ENCODE measurements at places on chromosomes 1 and 21.
A peak's percentile ranks its signal among the peaks of the same experiment; 100 is the strongest.

- no peak for DNase-seq
Observed at GRCh38 chr21:27047283-27047657, 80.4 kb upstream of the ADAMTS5 start.

GRCh38 chr21:38075833-38076587 is 159.8 kb upstream of the KCNJ6 start:
- no peak for DNase-seq

DNA sequence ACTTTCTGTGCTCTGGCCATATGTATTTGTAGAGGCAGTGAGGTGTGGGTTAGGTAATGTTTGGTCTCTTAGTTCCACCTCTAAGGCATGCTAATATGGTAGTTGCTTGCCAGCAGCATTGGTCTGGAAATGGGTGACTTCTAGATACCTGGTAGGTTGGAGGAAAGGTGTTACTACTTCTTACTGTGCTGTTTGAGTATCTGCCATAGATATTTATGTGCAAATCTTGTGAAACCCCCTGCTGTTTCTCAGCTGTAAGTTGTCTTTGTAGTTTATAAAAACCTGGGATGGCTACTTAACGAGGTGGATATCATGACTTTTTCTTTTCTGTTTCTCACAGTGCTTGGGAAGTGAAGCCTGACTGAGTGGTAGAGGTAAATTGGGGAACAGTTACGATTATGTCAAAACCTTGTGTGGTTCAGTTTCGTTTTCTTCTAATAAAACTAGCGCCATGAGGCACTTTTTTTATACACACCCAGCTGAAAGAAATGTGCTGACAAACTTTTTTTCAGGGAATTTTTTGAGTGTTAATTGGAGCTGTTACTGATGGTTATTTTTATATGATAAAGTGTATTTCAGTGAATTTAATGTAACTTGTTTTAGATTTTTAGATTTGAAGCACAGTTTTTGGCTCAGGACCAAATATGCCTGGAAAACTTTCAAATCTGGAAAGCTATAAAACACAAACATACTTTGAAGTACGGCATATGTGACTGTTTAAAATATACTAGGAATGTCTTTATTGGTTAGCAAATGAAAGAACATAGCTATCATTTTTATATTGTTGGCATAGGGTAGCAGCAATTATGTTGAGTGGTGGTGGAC is 42.1 kb downstream of the CAMSAP2 start:
- DNase-seq, result no peak

GRCh38 chr21:36709030-36709867 is 10.3 kb downstream of the SIM2 start:
- DNase-seq, result peak; percentile 84

DNA sequence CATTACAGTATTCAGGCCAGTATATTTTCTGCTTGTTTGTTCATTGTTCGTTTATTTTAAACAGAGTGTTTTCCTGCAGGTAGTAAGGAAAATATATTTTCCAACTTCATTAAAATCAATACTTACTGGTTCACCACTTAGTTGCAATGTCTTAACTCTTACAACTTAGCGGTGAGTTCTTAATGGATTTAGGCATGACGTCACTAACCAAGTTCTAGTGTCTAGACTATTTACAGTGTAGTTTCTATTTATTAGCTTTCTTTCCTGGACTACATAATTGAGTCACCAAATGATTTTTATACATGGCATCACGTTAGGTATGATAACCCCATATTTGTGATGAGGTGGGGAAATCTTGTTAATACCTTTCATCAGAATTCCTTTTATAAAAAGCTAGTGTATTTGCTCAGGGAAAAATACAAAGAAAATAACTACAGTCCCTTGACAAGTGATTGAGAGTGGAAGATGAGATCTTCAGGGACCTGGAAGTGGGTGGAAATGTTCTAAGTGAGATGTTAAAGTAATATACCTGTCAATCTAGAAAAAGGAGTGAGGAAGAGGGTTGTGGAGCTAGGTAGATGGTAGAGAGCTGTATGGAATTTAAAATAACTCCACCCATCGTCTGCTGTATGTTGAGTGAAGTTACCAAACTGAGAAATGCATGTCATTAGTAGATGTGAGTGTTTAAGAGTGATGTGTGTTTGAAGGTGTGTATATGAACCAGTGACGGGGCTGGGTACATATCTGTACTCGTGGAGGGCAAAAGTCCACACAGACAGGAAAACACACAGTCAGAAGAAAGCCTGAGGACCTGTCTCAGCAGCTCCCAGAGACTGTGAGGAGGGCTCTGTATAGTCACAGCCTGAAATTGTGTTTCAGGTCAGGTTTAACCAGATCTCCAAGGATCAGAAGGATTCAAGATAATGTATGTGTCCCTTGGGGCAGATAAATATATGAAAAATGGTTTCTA is 197.6 kb upstream of the ADAMTS5 start:
- no peak for DNase-seq

GRCh38 chr1:4650481-4650880 is 3.9 kb upstream of the AJAP1 start:
- no peak for DNase-seq

DNA sequence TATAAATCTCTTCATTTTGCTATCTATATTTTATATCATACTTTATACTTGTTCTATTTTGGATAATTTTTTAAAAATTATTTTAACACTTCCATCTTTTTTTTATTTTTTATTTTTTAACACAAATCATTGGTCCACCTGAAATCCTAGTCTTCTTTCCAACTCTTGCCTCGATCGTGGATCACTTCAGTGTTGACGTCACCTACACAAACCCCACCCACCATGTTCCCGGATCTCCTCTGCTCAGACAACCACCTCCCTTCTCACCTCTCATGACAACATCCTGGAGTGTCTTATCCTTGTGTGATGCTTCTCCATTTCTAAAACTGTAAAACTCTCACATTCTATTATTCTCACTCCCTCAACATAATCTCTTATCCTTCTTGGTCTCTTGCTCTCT is 34.1 kb upstream of the BTG3 start:
- DNase-seq, result no peak

DNA sequence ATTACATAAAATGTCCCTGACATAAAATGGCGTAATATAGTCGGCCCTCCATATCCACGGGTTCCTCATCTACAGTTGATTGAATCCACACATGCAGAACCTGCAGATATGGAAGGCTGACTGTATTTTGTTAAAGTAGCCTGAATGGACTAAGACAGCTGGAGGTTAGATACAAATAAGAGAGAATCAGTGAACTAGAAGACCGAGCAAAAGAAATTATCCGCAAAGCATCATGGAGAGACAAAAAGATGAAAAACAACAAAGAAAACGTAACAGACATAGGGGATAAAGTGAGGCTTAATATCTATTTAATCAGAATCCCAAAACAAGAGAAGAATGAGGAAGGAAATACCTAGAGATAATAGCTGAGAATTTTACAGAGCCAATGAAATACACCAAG is 20.3 kb downstream of the LTN1 start:
- no peak for DNase-seq

DNA sequence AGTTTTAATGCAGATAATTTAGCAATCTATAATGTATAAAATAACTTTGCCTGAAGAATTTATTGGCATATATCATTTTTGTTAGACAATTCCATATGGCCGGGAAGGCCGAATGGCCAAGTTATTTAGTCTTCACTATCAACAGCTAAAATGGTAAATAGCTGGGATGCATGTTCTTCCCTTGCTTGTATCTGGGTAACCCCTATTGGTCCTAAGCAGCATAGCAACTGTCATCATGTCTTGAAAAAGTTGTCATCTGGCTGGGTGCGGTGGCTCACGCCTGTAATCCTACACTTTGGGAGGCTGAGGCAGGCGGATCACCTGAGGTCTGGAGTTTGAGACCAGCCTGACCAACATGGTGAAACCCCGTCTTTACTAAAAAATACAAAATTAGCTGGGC is 340.0 kb upstream of the DPYD start:
- DNase-seq, result no peak

- no peak for DNase-seq
Observed at GRCh38 chr1:44822981-44823451, 14.7 kb downstream of the BTBD19 start.

- DNase-seq, result no peak
Observed at GRCh38 chr21:33059380-33059841, 10.5 kb upstream of the OLIG1 start.

GRCh38 chr1:118099686-118100085 is 85.3 kb downstream of the SPAG17 start:
- DNase-seq, result no peak

- no peak for DNase-seq
Observed at GRCh38 chr1:107449326-107449725, 308.5 kb downstream of the NTNG1 start.

- no peak for DNase-seq
Observed at GRCh38 chr1:78483903-78484302, 6.9 kb upstream of the PTGFR start.

GRCh38 chr1:245276445-245276844 is 121.7 kb downstream of the KIF26B start:
- no peak for DNase-seq

- no peak for DNase-seq
Observed at GRCh38 chr1:55816456-55817426, 601.6 kb upstream of the USP24 start.

DNA sequence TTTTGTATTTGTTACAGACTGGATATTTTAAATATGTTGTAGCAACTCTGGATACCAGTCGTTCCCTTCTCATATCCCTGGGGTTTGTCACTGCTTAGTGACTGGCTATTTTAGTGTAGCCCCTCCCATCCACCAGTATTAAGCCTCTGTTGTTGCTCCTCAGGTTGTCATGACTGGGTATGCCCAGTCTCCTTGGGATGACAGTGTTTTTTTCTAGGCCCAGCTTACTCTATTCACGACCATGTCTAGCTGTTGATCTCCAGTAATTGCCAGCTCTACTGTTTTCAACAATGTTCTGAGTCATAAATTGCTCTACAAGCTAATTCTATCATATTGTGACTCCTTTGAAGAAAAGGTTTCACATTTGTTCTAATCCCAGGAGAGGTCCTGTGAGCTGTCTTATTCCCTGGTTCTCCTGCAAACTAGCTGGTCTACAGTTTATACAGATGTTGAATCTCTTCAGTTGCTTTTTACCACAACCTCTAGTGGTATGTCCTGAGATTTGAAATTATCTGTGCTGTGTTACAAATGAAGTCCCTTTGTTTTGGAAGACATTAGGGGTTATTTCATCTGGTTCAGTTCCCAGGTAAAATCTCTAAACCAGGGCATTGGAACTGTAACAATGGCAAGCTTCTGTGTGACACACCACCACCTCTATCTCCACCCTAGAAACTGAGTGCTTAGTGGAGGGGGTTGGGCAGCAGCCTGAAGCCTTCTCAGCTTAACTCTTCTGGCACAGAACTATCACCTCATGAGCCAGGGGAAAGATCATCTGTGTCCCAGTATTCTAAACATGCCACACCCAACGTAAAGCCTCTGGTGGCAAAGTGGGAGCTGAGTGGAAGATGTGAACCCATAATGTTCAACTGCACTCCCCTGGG is 124.6 kb downstream of the TRIM33 start:
- no peak for DNase-seq

DNA sequence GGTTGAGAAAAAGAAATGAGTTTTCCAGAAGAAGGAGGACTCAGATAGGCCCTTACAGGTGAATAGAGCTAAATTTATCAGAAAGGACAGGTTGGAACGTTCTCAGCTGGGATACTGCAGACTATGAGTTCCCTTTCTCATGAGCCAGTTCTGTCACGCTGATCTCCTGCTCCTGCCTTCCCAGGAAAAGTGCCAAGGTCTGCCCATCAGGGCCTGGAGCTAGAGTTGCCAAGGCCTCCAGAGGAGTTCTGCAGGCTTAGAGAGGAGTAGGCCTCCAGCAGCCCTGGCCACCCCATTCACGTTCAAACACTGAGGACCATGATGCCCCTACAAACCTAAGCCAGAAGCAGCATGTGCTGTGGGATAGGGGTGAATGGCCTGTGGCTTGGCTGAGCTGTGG is 126.8 kb upstream of the TNR start:
- no peak for DNase-seq

- DNase-seq, result no peak
Observed at GRCh38 chr1:150006881-150007421, 3.6 kb downstream of the OTUD7B start.

- DNase-seq, result no peak
Observed at GRCh38 chr21:22311741-22312462, 1313.7 kb downstream of the NCAM2 start.

- no peak for DNase-seq
Observed at GRCh38 chr21:38821248-38821647, 15.5 kb downstream of the ETS2 start.

All from mesenteric fat pad (tissue), 1 donor.